ENCODE measurements at places on chromosomes 12 and 14.

DNA sequence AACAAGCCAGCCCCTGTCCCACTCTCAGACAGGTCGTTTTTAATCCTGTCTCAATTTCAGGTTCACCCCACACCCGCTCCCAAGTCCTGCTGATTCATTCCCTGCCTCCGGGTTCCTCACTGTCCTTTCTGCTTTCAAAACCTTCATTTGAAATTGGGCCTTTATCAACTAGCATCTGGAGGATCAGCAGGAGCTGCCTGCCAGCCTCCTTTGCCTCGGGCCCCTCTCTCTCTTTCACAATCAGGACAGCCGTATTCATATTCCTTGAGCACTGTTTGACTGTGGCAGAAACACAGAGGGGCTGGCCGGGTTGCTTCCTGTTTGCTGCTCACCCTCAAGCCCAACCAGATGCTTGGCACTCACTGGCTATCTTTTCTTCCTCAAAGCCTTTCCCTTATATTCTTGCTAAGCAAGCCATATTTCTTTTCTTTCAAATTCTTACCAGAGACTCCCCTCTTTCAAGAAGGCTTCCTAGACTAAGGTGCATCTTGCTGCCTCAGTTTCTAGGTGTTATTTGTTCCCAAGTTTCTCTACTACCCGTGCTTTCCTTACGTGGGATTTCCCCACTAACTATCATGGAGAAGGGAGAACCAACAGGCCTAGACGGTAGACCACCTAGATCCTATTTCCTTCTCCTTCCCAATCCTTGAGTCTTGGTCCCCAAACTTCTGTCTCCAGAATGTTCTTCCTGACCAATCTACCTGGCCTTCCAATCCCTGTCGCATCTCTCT is 3.0 kb downstream of the GALNT6 start:
- peak; percentile 61 for DNase-seq

DNA sequence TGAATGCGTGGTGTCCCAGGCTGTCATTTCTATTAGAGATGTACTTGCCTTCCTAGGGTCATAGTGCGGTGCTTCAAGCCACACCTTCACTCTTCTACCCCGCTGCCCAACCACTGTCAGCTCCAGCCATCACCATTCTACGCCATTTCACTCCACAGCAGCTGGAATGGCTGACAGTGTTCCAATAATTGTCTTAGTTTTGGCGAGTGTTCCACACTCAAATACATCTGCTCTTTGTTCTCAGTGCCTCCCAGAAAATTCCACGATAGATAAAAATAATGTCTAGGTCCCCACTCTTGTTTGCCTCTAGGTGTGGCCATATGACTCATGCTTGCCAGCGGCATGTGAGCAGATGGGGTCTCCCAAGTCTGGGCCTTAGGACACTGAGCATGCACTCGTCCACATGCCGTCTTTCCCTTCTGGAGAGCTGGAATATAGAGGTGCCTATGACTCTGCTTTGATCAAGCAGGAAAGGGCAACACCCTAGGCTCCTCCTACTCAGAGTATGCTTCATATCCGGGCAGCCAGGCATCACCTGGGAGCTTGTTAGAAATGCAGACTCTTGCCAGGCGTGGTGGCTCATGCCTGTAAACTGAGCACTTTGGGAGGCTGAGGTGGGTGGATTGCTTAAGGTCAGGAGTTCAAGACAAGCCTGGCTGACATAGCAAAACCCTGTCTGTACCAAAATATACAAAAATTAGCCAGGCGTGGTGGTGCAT is 163.0 kb downstream of the BRMS1L start:
- DNase-seq: no peak

- no peak for DNase-seq
Observed at GRCh38 chr14:51419685-51420084, 179.6 kb downstream of the TMX1 start.

DNA sequence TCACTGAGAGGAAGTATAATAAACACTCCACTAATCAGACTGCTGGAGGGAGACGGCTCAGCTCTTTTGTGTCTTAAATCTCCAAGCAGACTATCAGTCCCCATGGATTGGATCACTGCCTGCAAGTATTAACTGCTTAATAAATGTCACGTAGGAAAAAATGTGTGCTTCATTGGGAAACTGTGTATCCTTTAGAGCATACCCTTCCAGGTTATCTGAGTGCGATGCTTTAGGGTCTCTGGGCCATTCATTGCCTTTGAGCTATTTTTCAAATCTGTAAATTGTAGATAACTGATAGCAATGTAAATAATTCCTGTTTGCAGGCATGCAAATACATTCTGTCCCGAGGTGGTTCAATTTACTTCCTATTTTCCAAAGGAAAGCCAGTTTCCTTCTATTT is 45.0 kb upstream of the VASH1 start:
- no peak for DNase-seq

DNA sequence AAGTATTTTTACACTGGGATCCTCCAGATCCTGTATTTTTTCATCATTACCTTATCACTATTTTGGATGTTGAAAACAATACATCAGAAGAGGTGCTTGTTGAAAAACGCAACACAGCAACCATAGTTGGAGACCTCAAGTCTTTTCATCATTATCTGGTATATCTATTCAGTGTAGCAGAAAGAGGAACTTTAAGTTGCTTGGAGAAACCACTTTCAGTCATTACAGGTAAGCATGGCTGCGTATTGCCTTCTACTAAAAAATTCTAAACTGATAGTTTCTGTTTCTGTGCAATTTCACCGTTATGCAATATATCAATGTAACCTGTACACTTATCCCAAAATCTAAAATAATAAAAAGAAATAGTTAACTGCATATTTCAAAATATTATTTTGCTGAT is 32.2 kb upstream of the PTPRQ start:
- DNase-seq: no peak

- no peak for DNase-seq
Observed at GRCh38 chr14:98244162-98244948, 1027.6 kb downstream of the BCL11B start.

- DNase-seq: peak; percentile 5
Observed at GRCh38 chr14:45526715-45527549, 273.9 kb upstream of the MIS18BP1 start.

GRCh38 chr14:91737619-91738018 is 5.7 kb upstream of the CATSPERB start:
- DNase-seq: no peak

- DNase-seq: no peak
Observed at GRCh38 chr12:2095878-2096277, 43.1 kb downstream of the CACNA1C start.

- peak; percentile 27 for DNase-seq
Observed at GRCh38 chr12:86513226-86513625, 257.0 kb upstream of the MGAT4C start.

DNA sequence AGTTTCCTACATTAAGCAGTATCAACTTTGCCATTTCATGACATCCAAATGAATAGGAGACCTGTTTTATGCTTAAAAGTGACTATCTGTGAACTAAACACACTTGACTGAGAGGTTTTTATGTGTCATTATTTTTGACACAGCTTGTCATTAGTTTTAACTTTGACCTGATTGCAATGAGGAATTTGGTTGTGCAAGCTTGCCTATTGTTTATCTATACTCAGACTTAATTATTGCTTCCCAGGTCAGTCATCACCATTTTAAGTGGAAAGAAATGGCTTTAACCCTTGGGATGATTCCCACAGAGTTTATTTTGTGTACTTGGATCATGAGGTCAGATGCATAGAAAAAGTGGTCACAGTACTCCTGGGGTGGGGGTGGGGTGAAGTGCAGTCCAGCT is 171.0 kb upstream of the PRICKLE1 start:
- no peak for DNase-seq

DNA sequence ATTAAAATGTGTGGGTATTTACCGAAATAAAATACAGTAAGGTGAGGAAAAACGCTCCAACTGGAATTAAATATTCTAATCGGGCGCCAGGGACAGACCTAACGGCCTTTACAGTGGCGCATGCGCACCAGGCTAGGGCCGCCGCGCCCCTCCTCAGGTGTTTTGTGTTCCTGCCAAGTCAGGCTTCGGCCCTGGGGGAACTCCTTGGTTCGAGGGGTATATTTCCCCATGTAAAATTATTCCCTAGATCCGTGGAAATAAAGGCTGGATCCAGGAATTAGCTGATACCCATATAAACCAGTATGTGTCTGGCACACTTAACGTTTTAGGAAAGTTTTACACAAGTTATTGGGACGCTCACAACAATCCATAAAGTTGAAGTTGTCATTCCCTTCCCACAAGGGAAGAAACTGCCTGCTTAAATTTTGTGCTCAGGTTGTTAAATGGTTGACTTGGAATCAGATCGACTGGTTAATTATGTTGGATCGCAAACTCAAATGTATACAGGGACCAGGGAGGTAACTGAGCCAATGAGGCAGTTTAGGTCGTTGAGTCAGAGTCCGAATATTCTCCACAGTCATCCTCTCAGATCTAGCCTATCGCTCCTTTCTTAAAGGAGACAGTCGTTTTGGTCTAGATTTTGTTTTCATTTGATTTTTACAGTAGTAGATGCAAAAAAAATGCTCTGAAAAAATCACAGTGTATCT is 621 bp upstream of the ANAPC7 start:
- peak; percentile 68 for DNase-seq

DNA sequence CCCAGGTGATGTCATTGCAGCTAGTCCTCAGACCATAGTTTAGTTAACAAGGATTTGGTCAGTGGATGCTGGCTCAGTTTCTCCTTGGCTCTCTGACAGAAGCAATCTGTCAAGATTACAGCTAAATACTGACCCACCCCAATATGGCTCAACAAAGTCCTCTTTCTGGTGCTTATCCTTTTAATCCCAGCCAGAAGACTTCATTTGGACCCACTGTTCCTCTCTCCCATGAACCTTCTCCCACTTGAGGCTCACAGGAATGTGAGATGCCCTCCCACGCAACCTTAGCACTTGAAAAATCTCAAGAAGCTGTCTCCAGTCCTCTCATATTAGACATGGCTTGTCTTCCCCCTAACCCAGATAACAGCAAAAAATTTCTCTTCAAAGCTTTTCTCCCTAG is 47.7 kb downstream of the C12orf50 start:
- peak; percentile 57 for DNase-seq

- no peak for DNase-seq
Observed at GRCh38 chr12:97109441-97109840, 202.4 kb downstream of the NEDD1 start.

- DNase-seq: peak; percentile 84
Observed at GRCh38 chr12:19547271-19547671, 108.0 kb downstream of the AEBP2 start.

GRCh38 chr12:98425859-98426258 is 89.5 kb upstream of the TMPO start:
- DNase-seq: no peak

DNA sequence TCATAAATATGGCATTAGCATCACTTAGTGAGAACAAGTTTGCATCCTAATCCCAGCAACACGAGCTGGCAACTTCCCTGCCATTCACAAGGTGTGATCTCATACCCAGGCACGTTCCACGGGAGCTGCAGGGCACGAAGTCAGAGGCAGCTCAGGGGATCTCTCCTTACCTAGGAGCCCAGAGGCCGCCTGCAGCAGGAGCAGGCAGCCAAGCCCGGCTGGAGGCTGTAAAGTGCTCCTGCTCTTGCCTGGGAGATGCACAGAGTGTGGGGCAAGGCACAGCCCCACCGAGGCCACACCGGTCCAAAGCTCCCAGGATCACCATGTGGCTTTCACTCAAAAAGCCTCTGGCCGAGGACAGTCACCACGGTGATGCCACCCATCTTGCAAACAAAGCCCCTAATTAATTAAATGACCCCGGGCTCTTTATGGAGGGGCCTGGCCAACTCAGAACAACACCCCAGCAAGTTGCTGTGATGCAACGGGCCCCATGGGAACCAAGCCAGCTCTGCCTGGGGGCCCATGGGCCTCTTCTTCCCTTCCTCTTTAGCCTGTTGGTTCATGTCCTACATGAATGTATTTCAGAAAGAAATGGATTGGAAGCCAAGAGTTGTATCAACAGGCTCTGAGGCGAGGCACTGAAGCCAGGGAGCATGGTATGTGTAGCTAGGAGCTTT is 26.5 kb downstream of the NUAK1 start:
- no peak for DNase-seq

DNA sequence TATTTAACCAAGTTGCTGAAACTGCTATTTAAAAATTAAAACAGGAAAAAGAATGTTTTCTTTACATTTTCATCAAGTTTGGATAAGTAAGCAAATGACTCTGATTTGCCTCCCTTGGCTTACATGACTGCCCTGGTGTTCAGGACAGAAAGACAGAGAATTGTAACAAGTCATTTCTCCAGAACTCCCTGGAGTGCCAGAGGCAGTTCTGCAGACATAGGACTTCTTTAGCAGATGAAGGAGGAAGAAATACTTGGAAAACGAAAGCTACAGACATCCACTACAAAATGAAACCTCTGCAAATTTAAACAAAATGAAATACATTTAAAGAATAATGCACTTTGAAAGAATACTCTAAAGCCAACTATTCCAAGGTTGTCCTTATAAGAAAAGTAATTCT is 253.9 kb downstream of the LRFN5 start:
- no peak for DNase-seq

- DNase-seq: peak; percentile 86
Observed at GRCh38 chr12:45789025-45789424, 59.5 kb downstream of the ARID2 start.

GRCh38 chr12:110109037-110109836 is 14.9 kb upstream of the IFT81 start:
- peak; percentile 99 for DNase-seq

DNA sequence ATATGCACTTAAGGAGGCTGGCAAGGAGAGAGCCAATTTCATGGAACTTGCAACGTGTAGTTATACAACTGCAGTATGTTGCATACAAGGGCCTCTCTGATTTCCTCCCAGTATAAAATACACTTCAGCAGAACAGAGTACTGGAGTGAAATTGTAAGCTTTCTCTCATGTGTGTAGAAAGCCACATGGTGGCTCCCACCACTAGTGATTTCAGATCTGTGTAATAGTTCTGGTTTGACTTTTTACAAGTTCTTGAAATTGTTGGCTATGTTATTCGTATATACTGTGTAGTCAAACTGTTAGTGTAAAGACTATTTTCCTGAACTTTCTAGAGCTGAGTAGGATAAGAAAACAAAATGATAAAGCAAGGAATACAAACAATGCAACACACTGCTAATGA is 16.4 kb upstream of the LMO3 start:
- DNase-seq: no peak

DNA sequence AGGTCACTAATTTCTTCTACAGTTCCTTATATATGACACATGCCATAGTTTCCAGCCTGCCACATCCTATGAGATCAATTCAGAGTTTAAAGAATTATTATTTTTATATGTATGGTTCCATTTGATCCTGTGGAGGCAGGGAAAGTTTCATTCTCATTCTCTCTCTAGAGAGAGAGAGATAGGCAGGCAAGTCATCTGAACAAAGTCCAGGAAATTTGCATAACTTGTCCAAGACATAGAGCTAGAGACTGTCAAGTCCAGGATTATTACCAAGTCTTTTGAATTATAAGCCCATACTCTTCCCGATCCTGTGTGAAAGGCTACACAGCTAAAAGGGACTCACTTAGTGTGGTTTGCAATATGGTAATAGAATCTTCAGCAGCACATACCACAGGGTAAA is 215.3 kb downstream of the SSPN start:
- DNase-seq: no peak

- DNase-seq: no peak
Observed at GRCh38 chr12:15212930-15213329, 8.3 kb downstream of the RERG start.

GRCh38 chr12:123055281-123055766 is 74.8 kb downstream of the ARL6IP4 start:
- DNase-seq: peak; percentile 13

GRCh38 chr14:61192989-61193388 is 88.1 kb downstream of the TMEM30B start:
- no peak for DNase-seq

Data from choroid plexus epithelial cell (primary cell).